Nephron progenitor cell (in vitro differentiated cells): ENCODE measurements at places on chromosomes 3 and 15.

DNA sequence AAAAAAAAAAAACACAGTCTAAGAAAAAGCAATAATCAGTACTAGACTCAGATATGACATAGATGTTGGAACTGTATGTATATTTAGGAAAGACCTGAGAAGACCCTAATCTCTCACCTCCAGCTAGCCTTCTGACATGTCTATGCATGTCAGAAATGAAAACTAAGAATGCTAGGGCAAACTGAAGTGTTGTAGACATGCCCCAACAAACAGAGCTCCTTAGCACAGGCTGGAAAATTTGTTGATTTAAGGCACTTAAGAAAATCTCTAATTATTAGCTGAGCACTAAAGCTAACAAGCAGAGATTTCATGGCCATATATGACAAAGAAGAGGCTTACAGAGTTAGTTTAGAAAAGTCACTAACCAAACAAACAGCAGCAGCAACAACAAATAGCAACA is 45.5 kb upstream of the PRSS50 start:
- peaks cover 45% of the 10 kb centered on the region for H3K36me3 ChIP-seq
- H3K27ac ChIP-seq = no peak overlapping the region
- H3K4me1 ChIP-seq = peaks cover 21% of the 10 kb centered on the region
- no peak for DNase-seq

GRCh38 chr15:39795486-39795885 is 12.8 kb upstream of the FSIP1 start:
- H3K27ac ChIP-seq = no peak overlapping the region
- no peak overlapping the region for H3K4me3 ChIP-seq
- no peaks in the 10 kb centered on the region for H3K36me3 ChIP-seq
- peaks cover 21% of the 10 kb centered on the region for H3K4me1 ChIP-seq

GRCh38 chr3:111128884-111129283 is 57.3 kb downstream of the NECTIN3 start:
- H3K27me3 ChIP-seq = no peaks in the 10 kb centered on the region
- H3K36me3 ChIP-seq = peaks cover 13% of the 10 kb centered on the region
- no peaks in the 10 kb centered on the region for H3K4me1 ChIP-seq
- H3K27ac ChIP-seq = no peak overlapping the region
- no peak for DNase-seq
- H3K4me3 ChIP-seq = no peak overlapping the region

DNA sequence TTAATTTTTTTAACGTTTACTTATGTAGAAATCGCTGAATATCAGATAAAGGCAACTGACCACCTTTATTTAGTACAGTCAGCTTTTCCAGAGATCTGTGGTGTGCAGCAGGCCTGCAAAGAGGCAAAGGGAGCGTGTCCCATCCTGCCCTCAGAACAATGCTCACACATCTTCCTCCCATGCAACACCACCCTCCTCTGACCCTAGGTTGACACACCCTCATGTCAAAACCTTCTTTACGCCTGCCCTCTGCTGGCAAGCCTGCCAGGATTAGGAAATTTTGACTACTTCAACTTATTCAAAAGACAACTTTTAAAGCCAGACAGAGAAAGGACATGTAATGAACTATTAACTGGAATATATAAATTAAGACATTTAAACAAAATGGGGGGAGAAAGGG is 513.7 kb downstream of the FOXP1 start:
- peak overlapping the region; percentile 40 for H3K27ac ChIP-seq
